Endothelial cell (in vitro differentiated cells): ENCODE measurements at places on chromosomes 7 and 10. TPM values are rescaled to one million over a fixed set of nuclear protein-coding genes. Genes with fewer than 3 reads are reported as not detected.

TBXAS1 gene
- total RNA-seq = 1.3 TPM

PCDH15 gene
- total RNA-seq = 0.05 TPM

SPAM1 gene
- total RNA-seq = not detected

SYT15 gene
- 0.77 TPM for total RNA-seq

WNT8B gene
- total RNA-seq = not detected

TMEM184A gene
- total RNA-seq = 0.21 TPM

JCAD gene
- 234 TPM for total RNA-seq

SLC25A28 gene
- 34.5 TPM for total RNA-seq

FKBP9 gene
- total RNA-seq = 218 TPM

SNX10 gene
- total RNA-seq = 13.8 TPM

ALOX5 gene
- total RNA-seq = 0.18 TPM

OR2A12 gene
- not detected for total RNA-seq

MTURN gene
- 18.0 TPM for total RNA-seq

TMEM254 gene
- 16.6 TPM for total RNA-seq

HMX3 gene
- total RNA-seq = not detected

GNGT1 gene
- total RNA-seq = not detected

ZNF804B gene
- not detected for total RNA-seq

PLA2G12B gene
- not detected for total RNA-seq

SH2B2 gene
- total RNA-seq = 2.6 TPM

TFEC gene
- 0.56 TPM for total RNA-seq

SEPTIN7 gene
- 361 TPM for total RNA-seq

HOXA6 gene
- total RNA-seq = not detected

TMEM139 gene
- total RNA-seq = 0.23 TPM

FEZF1 gene
- total RNA-seq = 0.28 TPM

AKR1C8 gene
- total RNA-seq = not detected

AKR1C2 gene
- not detected for total RNA-seq

MSS51 gene
- total RNA-seq = 2.0 TPM

PON3 gene
- total RNA-seq = 50.9 TPM

CUBN gene
- total RNA-seq = 8.8 TPM

FAM25G gene
- not detected for total RNA-seq
